EL (cell line): ENCODE measurements at places on chromosomes 5 and 9.
A peak's percentile ranks its signal among the peaks of the same experiment; 100 is the strongest.

DNA sequence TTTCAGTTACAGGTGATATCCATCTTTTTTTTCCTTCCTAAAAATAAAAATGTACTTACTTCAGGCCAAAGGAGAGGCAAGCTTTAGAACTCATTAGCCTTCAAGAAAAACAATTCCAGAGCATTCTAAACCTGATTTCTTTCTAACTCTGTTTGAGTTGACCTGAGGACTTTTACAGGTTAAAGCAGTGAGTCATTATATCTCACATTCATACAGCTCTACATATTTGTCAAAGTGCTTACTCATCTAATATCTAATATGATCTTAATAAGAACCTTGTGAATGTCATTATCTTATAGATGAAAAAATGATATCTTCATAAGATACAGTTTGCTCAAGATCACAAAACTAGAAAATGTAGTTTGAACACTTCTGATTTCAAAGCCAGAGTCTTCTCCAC lies 149.2 kb upstream of the CDKN2B start:
- DNase-seq = no peak

- no peak for DNase-seq
Observed at GRCh38 chr5:178149199-178149932, 4.3 kb downstream of the NHP2 start.

DNA sequence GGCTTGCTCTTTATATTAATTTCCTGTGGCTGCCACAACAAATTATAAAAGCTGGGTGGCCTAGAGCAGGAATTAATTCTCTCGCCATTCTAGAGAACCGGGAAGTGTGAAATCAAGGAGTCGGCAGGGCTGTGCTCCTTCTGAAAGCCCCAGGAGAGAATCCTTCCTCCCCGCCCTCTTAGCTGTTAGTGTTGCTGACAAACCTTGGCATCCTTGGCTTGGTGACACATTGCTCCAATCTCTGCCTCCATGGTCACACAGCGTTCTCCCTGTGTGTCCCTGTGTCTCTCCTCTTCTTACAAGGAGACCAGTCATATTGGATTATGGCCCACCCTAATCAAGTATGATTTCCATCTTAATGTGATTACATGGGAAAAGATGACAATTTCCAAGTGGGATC lies 55.9 kb upstream of the NEURL1B start:
- DNase-seq = no peak

- no peak for DNase-seq
Observed at GRCh38 chr9:71544464-71544863, 223.8 kb downstream of the CEMIP2 start.

- DNase-seq = no peak
Observed at GRCh38 chr5:133534566-133534965, 77.8 kb downstream of the FSTL4 start.

DNA sequence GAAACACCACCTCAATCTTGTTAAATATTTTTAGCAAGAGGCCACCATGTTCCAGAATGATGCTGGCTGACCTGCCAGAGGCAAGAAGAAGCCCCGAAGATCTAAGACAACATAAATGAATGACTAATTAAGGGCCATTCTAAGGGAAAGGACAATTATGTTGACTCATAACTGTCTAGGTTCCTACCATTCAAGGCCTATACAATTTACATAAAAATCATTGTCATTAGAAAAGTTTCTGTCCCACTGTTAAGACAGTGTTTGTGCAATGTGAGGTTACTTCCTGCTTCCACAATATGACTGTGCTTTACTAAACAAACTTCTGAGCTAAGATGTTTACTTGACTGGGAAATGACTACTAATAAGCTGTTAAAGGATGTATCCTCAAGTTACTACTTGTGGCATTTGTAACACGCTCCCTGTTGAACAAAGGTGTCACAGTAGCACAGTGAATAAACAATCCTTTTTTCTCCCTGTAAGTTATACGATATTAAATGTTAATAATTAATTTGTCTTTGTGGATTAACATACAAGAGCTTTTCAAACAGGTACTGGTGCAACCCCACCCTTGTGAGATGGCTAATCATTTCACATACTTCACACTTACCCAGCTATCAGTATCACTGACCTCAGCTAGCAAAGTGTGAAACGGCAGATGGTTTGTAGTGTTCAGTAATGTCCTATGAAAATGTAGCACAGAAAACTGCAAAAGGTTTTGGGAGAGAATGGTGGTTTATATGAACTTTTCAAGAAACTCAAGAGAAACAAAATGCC lies 195.8 kb downstream of the EFNA5 start:
- DNase-seq = peak; percentile 19

GRCh38 chr5:96012399-96012798 lies 50.7 kb upstream of the ELL2 start:
- no peak for DNase-seq

DNA sequence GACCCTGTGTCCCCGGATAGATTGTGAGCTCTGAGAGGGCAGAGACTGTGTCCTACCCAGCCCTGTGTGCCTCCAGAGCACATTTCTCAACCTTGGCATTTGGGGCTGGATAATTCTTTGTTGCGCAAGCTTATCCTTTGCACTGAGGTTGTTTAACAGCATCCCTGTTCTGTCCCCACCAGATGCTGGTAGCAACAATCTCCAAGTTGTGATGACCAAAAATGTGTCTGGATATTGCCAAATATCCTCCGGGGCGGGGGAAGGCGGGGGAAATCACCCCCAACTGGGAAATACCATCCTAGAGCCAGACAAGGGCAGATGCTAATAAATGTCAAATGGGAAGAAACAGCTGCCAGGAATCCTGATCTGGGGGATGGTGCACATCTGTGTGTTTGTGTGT lies 24.0 kb upstream of the TNIP1 start:
- DNase-seq = no peak

DNA sequence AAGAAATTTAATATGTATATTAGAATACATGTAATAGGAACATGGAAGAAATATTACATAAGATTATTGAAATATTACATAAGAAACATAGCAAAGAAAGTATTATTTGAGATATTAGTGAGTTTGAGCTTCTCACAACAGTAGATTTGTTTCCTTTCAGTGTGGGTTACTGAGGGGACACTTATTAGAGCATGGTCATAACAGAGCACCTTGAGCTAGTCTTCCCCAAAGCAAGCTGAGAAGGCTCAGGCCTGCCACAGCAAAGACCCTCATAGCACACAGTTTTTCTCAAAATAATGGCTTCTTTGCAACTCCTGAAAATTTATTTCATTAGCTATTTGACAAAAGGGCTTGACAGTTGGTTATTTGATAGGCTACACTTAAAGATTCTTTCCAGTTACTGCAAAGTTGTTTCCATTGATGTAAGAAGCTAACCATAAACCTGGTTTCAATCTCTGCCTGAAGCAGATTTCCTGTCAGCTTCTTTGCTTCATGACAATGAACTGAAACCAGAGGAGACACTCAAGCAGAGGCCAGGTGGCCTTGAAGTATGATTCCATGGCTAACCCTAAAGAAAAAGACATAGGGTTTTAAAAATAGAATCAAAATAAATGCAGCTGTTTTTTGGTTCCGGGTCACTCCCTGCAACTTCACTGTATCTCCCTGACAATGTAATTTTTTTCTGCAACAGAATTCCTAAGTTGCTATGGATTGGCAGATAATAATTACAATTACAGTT lies 68.6 kb downstream of the ERMP1 start:
- no peak for DNase-seq

- no peak for DNase-seq
Observed at GRCh38 chr5:4989118-4989517, 151.0 kb upstream of the ADAMTS16 start.

- DNase-seq = peak; percentile 93
Observed at GRCh38 chr5:172868924-172869591, 35.0 kb downstream of the ERGIC1 start.

DNA sequence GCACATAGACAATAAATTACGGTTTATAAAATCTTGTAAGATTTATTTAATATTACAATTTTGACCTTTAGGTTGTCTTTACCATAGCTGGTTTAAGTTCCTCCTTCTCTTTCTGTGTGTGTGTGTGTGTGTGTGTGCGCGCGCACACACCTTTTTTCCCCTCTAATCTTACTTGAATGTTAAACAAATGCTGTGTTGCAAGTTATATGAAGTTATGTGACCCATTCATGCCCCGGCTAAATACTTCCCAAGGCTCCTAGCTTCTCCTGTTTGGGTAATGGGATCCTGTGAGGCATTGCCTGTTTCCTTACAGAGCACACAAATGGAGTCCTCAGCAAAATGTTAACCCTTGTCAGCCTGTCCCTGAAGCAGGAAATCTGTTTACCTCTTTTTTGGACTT lies 125.6 kb upstream of the ZNF608 start:
- no peak for DNase-seq

- no peak for DNase-seq
Observed at GRCh38 chr5:159663986-159664385, 252.3 kb upstream of the ADRA1B start.

GRCh38 chr9:112969730-112970129 lies 42.3 kb downstream of the ZNF883 start:
- no peak for DNase-seq

DNA sequence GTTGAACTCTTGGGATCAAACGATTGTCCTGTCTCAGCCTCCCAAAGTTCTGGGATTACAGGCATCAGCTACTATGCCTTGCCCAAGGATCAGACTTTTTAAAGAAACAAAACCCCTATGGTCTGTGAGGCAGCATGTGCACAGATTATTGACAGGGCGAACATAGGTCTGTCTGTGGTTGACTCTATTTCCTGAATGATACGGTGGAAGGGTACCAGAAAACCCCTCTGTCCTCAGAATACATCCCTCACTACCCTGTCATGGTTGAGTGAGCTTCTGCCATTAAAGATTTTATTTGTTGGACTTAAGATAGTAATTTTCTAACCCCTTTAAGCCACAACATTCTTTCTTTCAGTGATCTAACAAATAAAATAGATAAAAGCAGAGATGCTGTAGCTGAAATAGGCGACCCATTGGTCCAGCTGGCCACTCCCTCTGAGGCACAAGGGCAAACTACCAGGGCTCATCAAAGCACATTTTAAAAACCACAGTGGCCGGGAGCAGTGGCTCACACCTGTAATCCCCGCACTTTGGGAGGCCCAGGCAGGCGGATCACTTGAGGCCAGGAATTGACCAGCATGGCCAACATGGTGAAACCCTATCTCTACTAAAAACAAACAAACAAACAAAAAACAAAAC lies 84.9 kb upstream of the ANKRD55 start:
- DNase-seq = no peak

GRCh38 chr5:36590513-36591286 lies 15.7 kb upstream of the SLC1A3 start:
- DNase-seq = no peak

- DNase-seq = no peak
Observed at GRCh38 chr5:78666041-78666444, 17.5 kb upstream of the LHFPL2 start.

GRCh38 chr9:82010711-82011110 lies 22.1 kb downstream of the SPATA31D1 start:
- no peak for DNase-seq

GRCh38 chr9:31236344-31236743 lies 1148.1 kb upstream of the ACO1 start:
- no peak for DNase-seq

DNA sequence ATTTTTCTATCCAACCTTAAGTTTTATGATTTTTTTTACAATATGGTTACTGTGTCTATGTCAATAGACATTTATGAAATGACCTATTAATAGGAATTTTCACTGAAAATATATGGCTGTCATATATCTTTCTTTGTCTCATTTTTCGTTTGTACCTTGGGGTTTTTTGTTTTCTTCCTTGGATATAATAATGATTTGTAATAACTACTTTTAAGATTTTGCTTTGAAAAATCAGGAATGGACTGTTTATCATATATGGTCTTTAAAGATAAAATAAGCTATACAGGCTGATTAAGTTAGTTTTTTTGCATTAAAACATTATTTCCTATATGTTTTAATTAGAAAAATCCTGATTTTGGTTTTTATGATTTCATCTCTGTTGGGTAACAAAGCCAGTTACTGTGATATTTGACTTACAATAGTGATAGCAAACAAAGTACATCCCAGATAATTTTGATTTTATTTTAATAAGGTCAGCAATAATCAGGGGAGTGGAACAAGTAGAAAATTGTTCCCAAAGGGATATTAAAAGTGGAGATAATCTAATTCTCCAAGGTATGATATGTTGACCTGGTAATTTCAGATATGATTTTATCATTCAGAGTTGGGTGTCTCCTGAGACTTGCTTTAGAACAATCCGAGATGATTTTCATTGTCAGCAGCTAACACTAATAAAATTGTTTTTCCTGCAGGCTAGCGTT lies 10.3 kb downstream of the NR4A3 start:
- DNase-seq = no peak

DNA sequence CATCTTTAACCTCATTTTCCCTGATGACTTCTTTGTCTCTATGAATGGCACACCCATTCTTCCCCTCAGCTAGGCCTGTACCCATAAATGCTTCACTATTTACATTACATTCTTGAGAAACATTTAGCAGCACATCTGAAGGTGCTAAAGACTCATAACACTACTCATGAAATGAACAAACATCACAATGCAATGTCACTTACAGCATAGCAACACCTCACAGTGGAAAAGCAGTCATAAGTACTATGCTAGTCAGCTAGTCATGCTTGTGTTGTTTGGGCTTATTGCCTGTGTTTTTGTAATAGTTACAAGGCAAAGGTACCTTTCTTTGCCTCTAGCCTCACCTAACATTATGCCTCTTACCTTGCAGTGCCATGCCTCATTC lies 228.9 kb downstream of the KIAA0825 start:
- DNase-seq = no peak

DNA sequence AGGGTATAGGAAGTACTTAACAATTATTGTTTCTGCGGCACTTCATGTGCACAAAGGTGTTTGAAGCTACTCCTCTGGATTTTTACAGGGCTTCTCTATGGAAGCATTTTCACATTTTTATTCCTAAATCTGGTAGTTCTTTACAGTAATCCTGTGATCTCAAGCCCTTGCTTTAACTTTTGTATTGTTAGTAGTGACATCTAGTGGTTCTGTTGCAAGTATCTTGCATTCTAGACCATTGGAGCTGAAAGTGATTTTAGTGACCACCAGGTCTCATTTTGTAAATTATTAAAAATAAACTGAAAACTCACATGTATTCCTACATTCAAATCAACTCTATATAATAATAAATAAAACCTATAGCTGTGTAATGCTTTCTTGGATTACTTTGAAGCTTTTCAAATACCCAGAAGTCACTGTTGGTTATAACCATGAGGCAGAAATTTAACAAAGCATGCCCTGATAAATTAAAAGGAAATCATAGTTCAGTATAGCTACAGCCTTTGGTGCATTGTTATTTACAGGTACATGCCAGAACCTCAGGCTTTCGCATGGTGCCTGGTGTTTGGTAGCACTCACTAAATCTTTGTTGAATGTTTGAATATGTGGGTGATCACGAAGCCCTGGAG lies 18.9 kb downstream of the RPS23 start:
- DNase-seq = peak; percentile 18

- no peak for DNase-seq
Observed at GRCh38 chr5:89972901-89973300, 436.7 kb downstream of the CETN3 start.

GRCh38 chr5:134398609-134399155 lies 13.0 kb downstream of the CDKN2AIPNL start:
- no peak for DNase-seq

DNA sequence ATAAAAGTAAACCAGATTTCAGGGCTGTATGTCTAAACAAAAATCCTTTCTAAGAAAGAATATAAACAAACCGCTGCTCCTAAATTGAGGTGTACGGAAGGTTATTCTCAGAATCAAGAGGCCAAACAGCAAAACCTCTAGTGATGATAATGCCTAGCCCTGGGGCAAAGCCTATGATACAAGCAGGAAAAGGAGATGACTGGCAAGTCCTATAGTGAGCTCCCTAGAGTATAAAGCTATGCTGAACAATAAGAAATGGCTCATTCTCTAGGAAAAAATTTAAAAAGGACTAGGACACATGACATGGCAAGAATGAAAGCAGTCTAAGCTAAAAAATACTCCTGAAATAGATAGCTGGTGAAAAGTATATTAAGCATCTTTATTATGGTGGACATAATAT lies 187.1 kb downstream of the BNC2 start:
- no peak for DNase-seq
